Activated CD8-positive, alpha-beta T cell treated with anti-CD3 and anti-CD28 coated beads, Interleukin-2, amount 10 ng/mL, durations not matched to agents 7 days and 5 days (primary cell): ENCODE measurements at places on chromosomes 7 and 10. TPM values are rescaled to one million over a fixed set of nuclear protein-coding genes. Genes with fewer than 3 reads are reported as not detected.

DNA sequence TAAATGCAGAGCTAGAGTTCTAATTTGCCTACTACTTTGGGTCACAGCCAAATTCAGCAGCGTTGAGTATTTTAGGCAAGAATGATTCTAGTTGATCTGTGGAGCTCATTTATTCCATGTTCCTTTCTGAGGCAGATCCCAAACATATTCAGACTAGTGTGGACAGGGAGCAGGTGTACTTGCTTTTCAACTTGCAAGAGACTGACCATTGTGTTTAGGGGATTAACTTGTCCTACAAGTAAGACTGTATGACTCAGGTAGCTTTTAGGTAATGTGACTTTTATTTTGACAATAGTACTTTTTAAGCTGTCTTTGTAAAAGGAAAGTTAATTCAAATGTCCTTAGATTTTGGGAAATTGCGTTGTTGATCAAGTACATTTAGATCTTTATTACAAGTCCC lies 285.5 kb downstream of the TWIST1 start:
- no peak for DNase-seq

DNA sequence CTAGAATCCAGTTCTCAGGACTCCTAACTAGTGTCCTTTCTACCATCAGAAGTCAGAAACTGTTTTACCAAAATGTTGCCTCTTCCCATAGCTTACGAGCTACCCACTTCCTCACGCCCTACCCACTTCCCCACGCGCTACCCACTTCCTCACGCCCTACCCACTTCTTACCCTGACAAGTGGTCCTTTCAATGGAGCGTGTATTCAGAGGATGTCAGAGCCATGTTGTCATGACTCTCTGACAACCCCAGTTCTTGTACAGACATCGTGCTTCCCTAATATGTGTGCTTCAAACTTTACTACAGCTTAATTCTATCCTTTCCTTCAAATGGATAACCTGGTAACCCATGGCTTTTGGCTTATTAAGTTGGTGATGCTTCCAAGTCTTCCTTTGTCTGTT lies 84.8 kb upstream of the PHF14 start:
- peak; percentile 45 for DNase-seq

DNA sequence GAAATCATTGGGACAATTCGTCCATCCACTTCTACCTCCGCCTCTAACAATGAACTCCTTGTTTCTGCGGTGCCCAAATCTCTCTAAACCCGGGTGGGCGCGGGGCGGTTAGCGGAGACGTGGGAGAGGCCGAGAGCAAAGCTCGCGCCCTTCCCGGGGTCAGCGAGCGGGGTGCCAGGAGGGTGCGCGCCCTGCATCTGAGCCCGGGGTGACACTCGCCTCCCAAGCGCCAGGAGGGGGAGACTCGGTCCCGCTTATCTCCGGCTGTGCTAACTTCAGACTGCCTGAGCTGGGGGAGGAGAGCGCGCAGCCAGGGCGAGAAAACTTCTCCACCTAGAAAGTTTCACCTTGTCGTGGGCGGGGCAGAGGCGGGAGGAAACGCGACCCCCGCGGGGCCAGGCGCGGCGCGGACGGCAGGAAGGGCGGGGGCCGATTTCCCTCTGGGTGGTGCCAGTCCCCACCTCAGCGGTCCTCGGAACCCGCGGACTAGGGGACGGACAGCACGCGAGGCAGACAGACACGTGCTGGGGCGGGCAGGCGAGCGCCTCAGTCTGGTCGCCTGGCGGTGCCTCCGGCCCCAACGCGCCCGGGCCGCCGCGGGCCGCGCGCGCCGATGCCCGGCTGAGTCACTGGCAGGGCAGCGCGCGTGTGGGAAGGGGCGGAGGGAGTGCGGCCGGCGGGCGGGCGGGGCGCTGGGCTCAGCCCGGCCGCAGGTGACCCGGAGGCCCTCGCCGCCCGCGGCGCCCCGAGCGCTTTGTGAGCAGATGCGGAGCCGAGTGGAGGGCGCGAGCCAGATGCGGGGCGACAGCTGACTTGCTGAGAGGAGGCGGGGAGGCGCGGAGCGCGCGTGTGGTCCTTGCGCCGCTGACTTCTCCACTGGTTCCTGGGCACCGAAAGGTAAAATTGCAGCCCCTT lies at the start of gene MET:
Gene MET, plus strand, starts transcription at position 516 of the 915 bp plus-strand sequence. CDS start 26,889 bp downstream, outside the sequence.
- DNase-seq: peak; percentile 54

GRCh38 chr10:60208676-60209269 lies 180.9 kb downstream of the ANK3 start:
- DNase-seq: no peak

- no peak for DNase-seq
These were observed 468.8 kb upstream of the NRP1 start for GRCh38 chr10:33803248-33803647.

- no peak for DNase-seq
These were observed 19.2 kb downstream of the ST8SIA6 start for GRCh38 chr10:17435187-17435586.

DNA sequence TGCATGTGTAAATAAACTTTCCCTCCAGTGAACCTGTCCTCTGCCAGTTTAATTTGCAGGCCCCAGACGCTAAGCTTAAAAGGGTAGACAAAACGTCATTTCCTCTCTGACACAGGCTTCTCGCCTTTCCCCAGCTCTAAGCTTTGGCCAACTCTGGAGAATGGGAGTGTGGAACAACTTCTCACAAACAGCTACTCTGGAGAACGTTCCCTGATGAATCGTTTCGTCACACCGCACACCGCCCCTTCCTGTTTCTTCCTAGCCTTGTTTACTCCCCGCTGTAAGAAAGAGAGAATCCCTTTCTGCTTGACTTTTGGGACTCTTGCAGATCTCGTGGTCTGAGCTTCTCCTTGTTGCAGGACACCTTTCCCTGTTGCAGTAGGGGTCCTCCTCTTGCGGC lies 564.2 kb downstream of the TCERG1L start:
- no peak for DNase-seq

CALHM3 gene
- 0.45 TPM for total RNA-seq

ARHGEF5 gene
- 8.2 TPM for total RNA-seq

STYXL1 gene
- total RNA-seq: 27.2 TPM

CRHR2 gene
- not detected for total RNA-seq

PLEKHS1 gene
- total RNA-seq: not detected

ZNF511 gene
- total RNA-seq: 62.6 TPM

TPST1 gene
- 1.8 TPM for total RNA-seq
